ENCODE measurements at places on chromosomes 12 and 14.

DNA sequence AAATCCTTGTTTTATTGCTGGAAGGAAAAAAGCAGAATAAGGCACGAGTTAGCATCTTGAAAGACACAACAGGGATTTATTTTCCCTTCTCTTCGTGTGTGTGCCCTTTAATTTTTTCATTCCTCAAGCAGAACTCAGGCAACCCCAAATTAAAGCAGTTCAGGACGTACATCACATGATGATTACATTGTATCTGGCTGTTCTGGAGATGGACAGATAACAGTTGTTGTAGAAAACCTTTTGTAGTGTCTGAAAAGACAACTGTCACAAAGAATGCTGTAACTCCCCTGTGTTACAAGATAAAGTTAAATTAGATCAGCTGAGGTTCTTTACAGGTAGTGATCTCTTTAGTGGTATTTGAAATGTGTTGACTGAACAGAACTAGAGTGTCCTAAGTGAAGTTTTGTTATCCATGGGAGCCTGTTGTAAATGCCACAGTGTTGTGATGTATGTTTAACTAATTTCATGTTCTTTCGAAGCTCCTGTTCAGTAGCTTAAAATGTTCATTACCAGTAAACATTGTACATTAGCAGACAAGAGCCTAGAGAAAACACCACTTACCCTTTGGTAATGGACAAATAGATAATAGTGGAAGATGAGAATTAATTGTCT is 58.5 kb downstream of the TMTC2 start:
- no peak for DNase-seq

- peak; percentile 10 for DNase-seq
These were observed 18.3 kb downstream of the SLC25A47 start for GRCh38 chr14:100341301-100342031.

GRCh38 chr12:126741536-126742240 is 1525.3 kb upstream of the TMEM132C start:
- DNase-seq: no peak

GRCh38 chr12:9725213-9725870 is 7.6 kb downstream of the CLECL1 start:
- DNase-seq: no peak

DNA sequence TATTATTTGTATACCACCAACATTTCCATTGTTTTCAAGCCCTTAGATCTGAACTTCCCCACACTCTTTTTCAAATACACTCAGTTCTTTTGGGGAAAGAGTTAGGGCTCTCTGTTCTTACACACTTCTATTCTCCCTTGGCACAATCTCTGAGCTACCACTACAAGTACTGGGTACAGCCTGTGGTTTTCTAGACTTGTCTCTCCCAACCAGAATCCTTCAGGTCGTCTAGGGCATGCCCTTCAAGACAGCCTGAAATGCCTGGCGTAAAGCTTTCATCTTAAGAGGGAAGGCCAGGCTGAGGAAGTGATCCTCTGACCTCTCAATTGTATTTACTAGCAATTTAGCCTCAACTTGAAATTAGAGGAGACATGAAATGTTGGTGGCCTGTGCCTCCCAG is 1442.0 kb downstream of the AACS start:
- no peak for DNase-seq

DNA sequence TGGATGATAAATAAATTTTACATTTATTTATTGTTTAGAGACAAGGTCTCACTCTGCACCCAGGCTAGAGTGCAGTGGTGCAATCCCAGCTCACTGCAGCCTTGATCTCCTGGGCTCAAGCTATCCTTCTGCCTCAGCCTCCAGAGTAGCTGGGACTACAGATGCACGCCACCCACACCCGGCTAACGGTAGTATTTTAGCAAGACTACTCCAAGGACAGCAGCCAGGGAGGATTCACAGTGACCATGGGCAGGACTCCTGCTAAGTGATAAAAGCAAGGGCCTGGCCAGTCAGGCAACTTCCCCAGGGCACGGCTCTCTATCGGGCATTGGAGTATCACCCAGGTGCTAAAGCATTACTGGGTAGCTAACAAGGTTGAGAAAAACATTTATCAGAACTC is 55.4 kb downstream of the ARL6IP4 start:
- DNase-seq: no peak

DNA sequence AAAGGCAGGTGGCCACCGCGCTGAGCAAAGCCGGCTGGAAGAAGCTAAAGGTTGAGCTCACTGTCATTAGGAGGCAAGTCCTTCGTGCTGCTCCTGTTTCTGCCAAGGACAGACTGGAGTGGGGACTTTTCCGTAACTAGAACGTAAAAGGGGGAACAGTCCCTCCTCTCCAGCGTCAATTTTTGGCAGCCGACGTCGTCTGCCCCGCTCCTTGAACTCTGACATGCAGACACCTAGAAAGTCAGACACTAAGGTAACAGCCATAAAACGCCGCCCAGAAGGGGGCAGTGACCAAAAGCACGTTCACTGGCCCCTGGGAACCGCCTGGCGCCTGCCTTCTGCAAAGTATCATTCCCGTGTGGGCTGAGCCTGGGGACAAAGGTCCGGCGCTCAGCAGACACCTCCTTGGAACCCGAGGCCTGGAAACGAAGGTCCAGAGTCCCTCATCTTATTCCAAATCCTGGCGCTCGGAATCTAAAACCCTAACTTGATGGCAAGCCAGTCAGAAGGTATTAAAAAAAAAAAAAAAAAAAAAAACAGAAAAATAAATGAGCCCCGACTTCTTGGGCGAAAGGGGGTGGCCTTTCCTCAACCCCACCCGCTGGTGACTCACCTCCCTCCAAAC is 1.1 kb upstream of the LRP1 start:
- DNase-seq: no peak

DNA sequence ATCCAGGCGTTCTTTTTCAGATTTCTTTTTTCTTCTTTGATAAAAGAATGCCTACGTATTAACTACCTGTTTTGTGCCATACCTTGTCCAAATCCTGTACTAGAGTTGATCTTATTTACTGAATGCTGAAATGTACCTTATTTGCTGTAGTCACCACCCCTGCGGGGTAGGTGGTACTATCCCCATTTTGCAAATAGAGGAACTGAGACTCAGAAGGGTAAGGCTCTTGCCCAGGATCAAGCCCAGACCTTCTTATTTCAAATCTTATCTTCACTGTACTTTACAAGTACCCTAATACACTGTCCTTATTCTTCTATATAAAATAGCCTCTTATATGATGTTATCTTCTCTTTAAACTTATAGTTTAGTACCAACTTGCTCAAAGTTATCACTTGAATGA is 206.5 kb downstream of the SLC41A2 start:
- no peak for DNase-seq

All from skeletal muscle cell (primary cell).